ENCODE measurements at places on chromosomes 5 and 9. TPM values are rescaled to one million over a fixed set of nuclear protein-coding genes. Genes with fewer than 3 reads are reported as not detected.

DNA sequence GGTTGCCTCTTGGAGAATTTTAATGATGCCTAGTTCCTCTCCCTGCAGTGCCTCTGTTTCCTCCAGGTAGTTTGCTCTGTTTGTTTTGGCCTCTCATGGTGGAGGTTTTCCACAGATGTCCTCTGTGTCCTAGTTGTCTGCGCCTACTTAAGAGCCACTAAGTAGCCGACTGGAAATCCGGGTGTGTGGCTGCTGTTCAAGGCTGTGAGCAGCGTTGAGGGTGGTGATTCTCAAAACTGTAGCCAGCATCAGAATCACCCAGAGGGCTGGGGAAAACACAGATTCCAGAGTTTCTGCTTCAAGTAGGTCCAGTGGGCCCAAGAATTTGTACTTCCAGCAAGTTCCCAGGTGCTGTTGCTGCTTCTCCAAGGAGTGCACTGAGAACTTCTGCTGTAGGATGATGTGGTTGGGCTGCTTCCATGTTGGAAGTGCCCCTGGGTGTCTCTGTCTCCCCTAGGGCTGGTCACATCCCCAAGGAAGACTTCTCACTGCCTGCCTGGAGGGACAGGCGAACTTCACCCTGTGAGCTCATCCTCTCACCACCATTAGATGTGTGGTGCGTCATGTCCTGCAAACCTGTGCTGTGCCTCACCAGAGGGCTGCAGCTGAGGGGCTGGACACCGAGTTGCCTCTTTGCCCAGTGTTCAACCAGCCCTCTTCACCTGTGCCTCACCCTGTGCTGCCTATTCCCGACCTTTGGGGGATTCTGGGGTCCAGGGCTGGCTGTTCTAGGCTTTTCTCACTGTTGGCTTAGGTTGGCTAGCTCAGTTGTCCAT is 34.8 kb downstream of the SECISBP2 start:
- H3K36me3 ChIP-seq = peaks cover 68% of the 10 kb centered on the region
- no peaks in the 10 kb centered on the region for H3K4me1 ChIP-seq
- H3K27me3 ChIP-seq = no peaks in the 10 kb centered on the region
- H3K4me3 ChIP-seq = no peak overlapping the region
- DNase-seq = no peak
- no peak overlapping the region for H3K27ac ChIP-seq

CFAP90 gene
- not detected for total RNA-seq

DNA sequence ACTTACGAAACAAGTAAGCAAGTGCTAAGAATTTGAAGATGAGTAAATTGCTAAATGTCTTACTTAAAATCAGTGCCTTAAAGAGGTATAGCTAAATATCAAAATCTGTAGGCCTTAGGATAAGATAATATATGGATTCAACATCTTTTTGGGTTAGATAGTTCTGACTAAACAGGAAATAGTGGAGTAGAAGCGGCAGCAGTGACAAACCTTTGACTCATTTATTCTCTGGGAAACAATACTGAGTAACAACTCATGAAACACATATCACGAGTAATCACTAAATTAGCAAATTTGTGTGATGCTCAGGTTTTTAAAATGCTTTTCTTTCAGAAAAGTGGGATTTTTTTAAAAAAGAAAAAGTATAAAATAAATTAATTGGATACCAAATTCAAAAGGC is 762.1 kb upstream of the TYRP1 start:
- no peaks in the 10 kb centered on the region for H3K27me3 ChIP-seq
- no peaks in the 10 kb centered on the region for H3K4me1 ChIP-seq
- no peaks in the 10 kb centered on the region for H3K36me3 ChIP-seq
- H3K27ac ChIP-seq = no peak overlapping the region
- H3K4me3 ChIP-seq = no peak overlapping the region
- DNase-seq = no peak

GRCh38 chr9:130330202-130330862 is 64.8 kb downstream of the HMCN2 start:
- peaks cover 10% of the 10 kb centered on the region for H3K27me3 ChIP-seq
- H3K4me1 ChIP-seq = peaks cover 14% of the 10 kb centered on the region
- no peaks in the 10 kb centered on the region for H3K36me3 ChIP-seq
- H3K27ac ChIP-seq = no peak overlapping the region
- DNase-seq = no peak

DNA sequence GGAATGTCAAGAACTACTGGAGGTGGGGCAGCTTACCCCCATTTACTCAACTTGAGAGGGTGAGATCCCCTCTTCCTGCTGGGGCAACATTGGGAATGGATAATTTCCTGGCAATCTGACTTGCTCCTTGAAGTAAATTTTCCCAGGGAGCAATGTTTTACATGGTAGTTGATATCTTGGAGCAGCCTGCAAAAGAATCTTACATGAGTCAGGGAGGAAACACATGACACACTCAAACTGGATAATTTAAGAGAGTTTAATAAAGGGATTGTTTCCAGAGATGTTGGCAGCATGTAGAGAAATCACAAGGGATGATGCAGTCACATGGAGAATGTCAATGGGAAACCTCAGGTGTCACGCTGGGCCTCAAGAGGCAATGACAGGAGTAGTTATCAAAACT is 212.5 kb downstream of the GAS1 start:
- no peaks in the 10 kb centered on the region for H3K27me3 ChIP-seq
- H3K36me3 ChIP-seq = no peaks in the 10 kb centered on the region
- H3K4me3 ChIP-seq = no peak overlapping the region
- no peak for DNase-seq

CDH9 gene
- not detected for total RNA-seq

DNA sequence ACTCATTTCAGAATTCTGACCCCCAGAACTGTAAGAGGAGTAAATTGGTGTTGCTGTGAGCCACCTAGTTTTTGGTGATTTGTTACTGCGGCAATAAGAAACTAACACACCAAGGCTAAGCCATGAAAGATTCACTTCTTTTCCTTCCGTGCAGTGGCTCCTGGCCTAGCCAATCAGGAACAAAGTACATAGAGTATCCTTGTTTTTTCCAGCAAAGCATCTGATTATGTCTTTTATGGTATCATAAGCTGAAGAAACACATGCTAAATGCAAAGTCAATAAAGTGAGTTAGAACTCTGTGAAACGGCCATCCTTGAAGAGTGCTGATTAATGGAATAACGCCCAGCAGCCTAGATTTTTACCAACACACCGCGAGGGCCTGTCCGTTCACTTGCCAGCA is 11.4 kb downstream of the RNF130 start:
- no peak overlapping the region for H3K4me3 ChIP-seq
- no peaks in the 10 kb centered on the region for H3K4me1 ChIP-seq

DNA sequence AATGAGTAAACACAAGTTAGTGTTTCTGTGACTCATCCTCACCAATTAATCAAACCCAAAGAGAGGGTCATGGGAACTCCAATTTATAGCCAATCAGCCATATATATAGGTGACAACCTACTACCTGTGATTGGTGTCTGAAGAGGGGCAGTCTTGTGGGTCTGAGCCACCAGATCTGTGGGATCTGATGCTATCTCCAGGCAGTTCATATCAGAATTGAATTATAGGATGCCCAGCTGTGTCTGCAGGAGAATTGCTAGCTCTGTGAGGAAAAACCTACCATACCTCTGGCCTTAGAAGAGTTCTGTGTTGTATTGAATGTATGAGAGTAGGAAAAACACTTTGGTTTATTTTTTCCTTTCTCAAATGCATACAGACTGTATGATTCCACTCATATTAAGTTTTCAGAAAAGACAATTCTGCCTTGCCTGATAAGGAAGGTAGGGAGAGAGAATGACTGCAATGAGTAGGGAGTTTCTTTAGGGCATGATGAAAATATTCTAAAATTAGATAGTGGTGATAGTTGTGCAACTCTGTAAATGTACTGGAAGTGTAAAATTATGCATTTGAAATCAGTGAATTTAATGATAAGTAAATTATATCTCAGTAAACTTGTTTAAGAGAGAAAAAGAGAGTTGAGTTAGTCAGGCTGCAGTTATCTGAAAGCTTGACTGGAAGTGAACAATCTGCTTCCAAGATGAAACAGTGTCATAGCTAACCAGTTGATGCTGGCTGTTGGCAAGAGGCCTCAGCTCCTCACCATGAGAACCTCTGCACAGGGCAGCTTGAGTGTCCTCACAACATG is 274.9 kb downstream of the AUH start:
- no peak overlapping the region for H3K4me3 ChIP-seq
- H3K4me1 ChIP-seq = peaks cover 15% of the 10 kb centered on the region
- H3K36me3 ChIP-seq = no peaks in the 10 kb centered on the region
- H3K27me3 ChIP-seq = no peaks in the 10 kb centered on the region
- H3K27ac ChIP-seq = no peak overlapping the region

FOXD4L6 gene
- total RNA-seq = not detected

PCSK1 gene
- total RNA-seq = not detected

FBP2 gene
- total RNA-seq = not detected

DNA sequence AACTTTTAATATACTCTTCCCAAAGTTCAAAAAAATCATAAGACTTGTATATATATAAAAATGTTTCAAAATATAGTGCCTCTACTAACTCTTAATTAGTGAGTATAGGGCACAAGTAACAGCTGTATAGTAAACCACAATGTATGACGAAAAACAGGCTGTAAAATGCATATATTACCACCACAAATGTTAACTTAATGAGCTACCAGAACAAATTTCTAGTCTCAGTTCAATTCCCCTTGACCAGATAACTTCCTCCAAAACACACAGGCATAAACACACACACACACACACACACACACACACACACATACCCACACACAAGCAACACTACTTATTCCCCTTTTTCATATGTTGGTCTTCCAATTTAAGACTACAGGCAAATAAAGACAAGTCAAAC is 78.8 kb downstream of the FBXL17 start:
- no peaks in the 10 kb centered on the region for H3K27me3 ChIP-seq
- no peaks in the 10 kb centered on the region for H3K36me3 ChIP-seq
- H3K4me3 ChIP-seq = no peak overlapping the region
- no peaks in the 10 kb centered on the region for H3K4me1 ChIP-seq
- DNase-seq = no peak

FRMD3 gene
- 15.5 TPM for total RNA-seq

- DNase-seq = no peak
- H3K27ac ChIP-seq = no peak overlapping the region
- H3K27me3 ChIP-seq = no peaks in the 10 kb centered on the region
- H3K4me3 ChIP-seq = no peak overlapping the region
These were observed 1526.0 kb downstream of the MAT2B start for GRCh38 chr5:165031371-165031770.

ARHGEF28 gene
- 13.6 TPM for total RNA-seq

DNA sequence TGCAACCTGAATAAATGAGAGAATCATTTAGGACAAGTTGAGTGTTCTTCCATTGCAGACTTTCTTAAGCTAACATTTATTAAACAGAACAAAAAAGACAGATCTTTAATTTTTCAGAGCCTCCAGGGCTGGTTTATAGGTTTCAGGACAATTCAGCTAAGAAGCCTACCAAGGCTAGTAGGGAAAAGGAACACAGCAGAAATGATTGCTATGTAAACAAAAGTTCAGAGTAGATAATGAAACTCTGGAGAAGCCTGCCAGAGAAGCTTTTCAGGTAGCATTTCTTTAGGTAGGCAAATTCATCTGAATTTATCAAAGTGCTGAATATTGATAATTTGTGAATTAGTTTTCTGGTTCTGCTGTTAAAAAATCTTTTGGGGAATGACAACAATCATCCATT is 264.2 kb downstream of the DEPDC1B start:
- DNase-seq = no peak
- H3K27me3 ChIP-seq = no peaks in the 10 kb centered on the region
- no peaks in the 10 kb centered on the region for H3K4me1 ChIP-seq

PTGDS gene
- not detected for total RNA-seq

DNA sequence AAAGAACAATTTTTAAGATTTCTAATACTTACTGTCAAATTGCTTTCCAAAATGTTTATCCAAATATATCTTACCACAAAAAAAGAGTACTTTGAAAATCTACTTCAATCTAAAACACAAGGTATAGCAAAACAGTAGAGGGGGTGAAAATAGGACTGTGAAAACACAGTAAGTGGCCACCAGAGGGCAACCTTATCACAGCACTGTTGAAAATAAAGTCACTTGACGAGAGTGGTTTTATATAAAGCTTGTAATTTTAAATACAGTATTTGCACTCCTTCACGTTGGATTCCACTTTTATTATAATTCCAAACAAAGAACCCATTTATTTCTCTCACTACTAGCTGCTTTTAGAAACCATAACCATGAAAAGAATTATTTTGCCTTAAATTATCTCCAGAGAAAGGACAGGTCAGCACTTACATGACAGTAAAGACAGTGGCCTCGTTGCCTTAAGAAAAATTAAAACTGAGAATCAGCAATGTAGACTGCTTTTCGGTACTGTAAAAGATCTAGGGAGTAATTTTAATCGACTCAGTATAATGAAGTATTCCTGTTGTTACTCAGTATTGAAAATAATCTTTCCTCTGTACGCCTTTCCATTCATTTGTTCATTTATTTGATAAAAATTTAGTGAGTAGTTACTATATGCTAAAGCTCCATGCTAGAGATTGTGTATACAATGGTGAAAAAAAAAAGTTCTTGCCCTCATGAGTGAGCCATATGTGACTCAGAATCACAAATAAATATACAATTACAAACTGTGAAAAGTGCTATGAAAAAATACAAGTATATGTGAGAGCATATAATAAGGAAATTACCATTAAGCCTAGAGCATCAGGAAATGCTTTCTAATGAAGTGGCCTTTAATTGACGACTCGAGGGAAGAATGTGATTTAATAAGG is 40.0 kb upstream of the CDK5RAP2 start:
- DNase-seq = peak; percentile 51
- no peak overlapping the region for H3K27ac ChIP-seq
- no peaks in the 10 kb centered on the region for H3K36me3 ChIP-seq
- peaks cover 9% of the 10 kb centered on the region for H3K4me1 ChIP-seq
- H3K4me3 ChIP-seq = no peak overlapping the region

- no peak overlapping the region for H3K27ac ChIP-seq
- DNase-seq = no peak
- H3K4me3 ChIP-seq = no peak overlapping the region
- no peaks in the 10 kb centered on the region for H3K4me1 ChIP-seq
- no peaks in the 10 kb centered on the region for H3K36me3 ChIP-seq
- H3K27me3 ChIP-seq = no peaks in the 10 kb centered on the region
These were observed 265.5 kb upstream of the PCSK5 start for GRCh38 chr9:75624998-75625397.

SKP2 gene
- total RNA-seq = 73.5 TPM

SPINK5 gene
- not detected for total RNA-seq

RELL2 gene
- 10.1 TPM for total RNA-seq

CDX1 gene
- 1.8 TPM for total RNA-seq

GRCh38 chr9:116360989-116361388 is 207.4 kb downstream of the PAPPA start:
- peaks cover 15% of the 10 kb centered on the region for H3K36me3 ChIP-seq
- H3K4me3 ChIP-seq = no peak overlapping the region
- H3K27me3 ChIP-seq = no peaks in the 10 kb centered on the region
- DNase-seq = no peak
- no peak overlapping the region for H3K27ac ChIP-seq
- peaks cover 17% of the 10 kb centered on the region for H3K4me1 ChIP-seq

PRUNE2 gene
- 2.2 TPM for total RNA-seq

PCDHB16 gene
- total RNA-seq = 16.3 TPM

DNA sequence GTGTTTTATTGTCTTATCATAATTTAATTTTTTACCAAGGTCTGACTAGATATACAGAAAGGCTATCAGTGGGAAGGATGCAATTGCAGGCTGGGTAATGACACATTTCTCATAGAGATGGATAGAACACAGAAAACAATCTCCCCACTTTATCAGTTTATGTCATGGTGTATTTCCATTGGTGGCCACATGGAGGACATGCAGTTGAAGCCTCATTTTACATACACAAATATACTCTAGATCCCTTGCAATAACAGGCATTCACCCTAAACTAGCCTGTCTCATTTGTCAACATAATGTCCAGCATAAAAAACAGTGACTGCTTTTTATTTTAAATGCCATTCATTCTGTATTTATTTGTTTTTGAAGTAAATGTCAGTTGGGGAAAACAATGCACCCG is 526.3 kb downstream of the GABRG2 start:
- H3K27ac ChIP-seq = no peak overlapping the region
- DNase-seq = no peak
- no peaks in the 10 kb centered on the region for H3K27me3 ChIP-seq
- no peaks in the 10 kb centered on the region for H3K36me3 ChIP-seq
- no peaks in the 10 kb centered on the region for H3K4me1 ChIP-seq

BRINP1 gene
- not detected for total RNA-seq

Data from SJSA1 (cell line).